Caudate nucleus (tissue), 63 donors: ENCODE measurements at places on chromosomes 3 and 15.
A peak's percentile ranks its signal among the peaks of the same experiment; 100 is the strongest.

GRCh38 chr15:44023176-44023575 lies 171.9 kb downstream of the FRMD5 start:
- DNase-seq, result no peak

DNA sequence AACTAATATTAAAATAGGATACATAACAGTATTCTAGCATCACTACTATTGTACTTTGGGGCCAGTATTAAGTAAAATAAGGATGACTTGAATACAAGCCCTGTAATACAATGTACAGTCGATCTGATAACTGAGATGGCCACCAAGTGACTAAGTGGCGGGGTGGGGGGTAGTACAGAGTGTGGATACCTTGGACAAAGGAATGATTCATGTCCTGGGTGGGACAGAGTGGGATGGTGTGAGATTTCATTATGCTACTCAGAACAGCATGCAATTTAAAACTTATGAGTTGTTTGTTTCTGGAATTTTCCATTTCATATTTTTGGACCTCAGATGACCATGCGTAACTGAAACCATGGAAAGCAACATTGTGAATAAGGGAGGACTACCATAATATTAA lies 46.0 kb downstream of the SLC7A14 start:
- no peak for DNase-seq

DNA sequence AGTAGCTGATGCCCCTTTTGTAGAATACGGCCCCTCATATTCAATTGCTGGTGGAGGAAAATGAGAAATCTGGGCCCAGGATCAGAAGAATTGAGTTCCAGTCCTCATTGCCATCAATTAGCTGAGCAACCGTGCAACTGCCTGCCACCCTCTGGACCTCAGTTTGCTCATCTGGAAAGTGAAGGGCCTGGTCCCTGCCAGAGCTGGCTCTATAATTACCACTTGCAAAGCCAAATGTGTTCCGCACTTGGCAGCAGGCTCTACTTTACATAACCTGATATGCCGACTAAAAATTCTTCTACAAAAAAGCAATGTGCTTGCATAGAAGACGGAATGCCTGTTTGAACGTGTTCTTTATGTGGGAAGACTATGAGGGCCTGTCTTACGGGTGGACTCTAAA lies 8.6 kb upstream of the ITGB5 start:
- DNase-seq, result no peak

GRCh38 chr3:176523114-176523513 lies 674.2 kb downstream of the TBL1XR1 start:
- DNase-seq, result no peak

GRCh38 chr3:15578289-15578867 lies 23.0 kb downstream of the HACL1 start:
- peak; percentile 4 for DNase-seq

- DNase-seq, result no peak
Observed at GRCh38 chr3:61862614-61863289, 301.4 kb downstream of the PTPRG start.

DNA sequence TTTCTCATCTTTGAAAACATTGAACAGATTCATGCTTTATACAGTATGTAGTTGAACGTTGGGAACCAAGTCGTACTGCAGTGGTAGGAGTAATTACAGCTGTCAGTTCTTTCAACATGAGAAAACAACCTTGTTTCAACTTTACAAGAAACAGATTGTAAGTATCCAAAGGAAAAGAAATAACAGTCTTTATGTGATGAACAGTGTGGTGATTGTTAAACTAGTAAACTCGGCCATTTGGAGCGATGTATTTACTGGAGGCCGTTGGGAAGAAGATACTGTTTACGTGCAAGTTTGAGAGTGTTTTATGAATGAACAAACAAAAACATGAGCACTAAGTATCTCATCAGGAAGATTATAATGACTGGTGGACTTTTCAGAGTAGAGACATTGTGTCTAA lies 48.4 kb downstream of the EPHA3 start:
- DNase-seq, result no peak

DNA sequence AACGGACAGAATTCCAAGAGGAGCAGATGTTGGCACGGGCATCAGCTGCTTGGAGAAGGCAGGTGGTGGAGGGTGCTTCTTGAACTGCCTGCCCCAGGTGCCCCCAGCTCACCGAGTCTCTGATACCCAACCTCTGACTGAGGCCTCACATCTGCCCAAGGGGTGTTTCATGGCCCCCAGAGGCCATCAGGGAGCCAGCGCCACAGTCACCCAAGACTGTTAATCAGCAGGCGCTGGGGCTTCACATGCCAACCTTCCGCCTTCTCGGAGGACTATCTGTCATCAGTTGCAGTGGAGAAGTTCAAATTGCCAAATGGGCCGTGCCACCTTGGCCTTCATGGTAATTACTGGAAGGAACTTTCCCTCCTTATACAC lies 61.9 kb upstream of the SLC6A1 start:
- no peak for DNase-seq

- no peak for DNase-seq
Observed at GRCh38 chr15:77426871-77427270, 6.2 kb downstream of the HMG20A start.

- DNase-seq, result no peak
Observed at GRCh38 chr3:13863965-13864595, 15.8 kb downstream of the WNT7A start.

DNA sequence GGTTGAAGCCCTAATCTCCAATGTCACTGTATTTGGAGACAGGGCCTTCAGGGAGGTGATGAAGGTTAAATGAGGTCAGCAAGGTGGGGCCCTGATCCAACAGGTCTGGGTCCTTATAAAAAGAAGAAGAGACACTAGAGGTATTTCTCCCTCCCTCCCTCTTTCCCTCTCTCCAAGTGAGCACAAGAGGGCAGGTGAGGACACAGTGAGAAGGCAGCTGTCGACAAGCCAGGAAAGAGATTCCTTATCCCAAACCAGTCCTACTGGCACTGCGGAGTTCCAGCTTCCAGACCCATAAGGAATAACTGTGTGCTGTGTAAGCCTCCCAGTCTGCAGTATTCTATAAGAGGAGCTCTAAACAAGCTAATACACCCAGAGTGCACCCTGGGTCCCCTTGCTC lies 134.7 kb downstream of the ADAMTS17 start:
- no peak for DNase-seq

- DNase-seq, result no peak
Observed at GRCh38 chr3:38611866-38612265, 37.6 kb downstream of the SCN5A start.

- no peak for DNase-seq
Observed at GRCh38 chr3:44184319-44184953, 57.2 kb upstream of the TOPAZ1 start.

- DNase-seq, result no peak
Observed at GRCh38 chr15:89504166-89504565, 7.8 kb upstream of the RHCG start.

DNA sequence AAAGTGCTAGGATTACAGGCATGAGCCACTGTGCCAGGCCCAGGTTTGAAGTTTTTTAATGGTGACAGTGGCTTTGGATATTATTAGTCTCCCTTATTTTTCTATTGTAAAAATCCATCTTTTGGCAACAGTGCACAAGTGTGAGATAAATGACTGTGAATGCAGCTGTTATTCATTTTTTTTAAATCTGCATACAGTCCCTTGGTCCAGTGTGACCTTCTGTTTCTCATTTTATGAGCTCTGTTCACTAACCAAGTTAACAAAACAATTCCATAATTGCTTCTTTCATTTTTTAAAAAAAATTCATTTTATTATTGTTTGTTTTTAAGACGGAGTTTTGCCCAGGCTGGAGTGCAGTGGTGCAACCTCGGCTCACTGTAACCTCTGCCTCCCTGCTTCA lies 381.8 kb downstream of the NAALADL2 start:
- DNase-seq, result no peak

GRCh38 chr3:148975696-148976095 lies 15.6 kb upstream of the GYG1 start:
- DNase-seq, result no peak

- DNase-seq, result no peak
Observed at GRCh38 chr15:70806992-70807712, 43.8 kb upstream of the UACA start.

DNA sequence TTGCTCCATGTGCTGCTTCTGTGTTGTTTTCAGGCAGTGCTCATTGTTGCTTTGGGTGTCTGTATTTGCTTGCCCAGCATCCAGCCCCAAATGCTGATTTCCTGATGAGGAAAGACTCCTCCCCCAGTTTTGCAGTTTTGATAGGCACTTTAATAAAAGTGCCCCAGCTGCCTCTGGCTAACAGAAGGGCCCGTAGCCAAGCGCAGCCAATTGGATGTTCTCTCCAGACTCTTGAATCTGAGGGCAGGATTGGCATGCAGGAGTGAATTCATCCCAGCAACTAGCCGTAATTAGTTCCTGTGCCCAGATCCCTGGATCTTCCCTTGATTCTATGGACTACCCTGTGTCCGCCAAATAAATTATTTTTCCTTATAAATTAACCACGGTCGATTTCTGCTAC lies 14.8 kb upstream of the SEMA5B start:
- DNase-seq, result no peak

- DNase-seq, result peak; percentile 50
Observed at GRCh38 chr15:92069308-92070250, 216.1 kb downstream of the SLCO3A1 start.

- DNase-seq, result no peak
Observed at GRCh38 chr15:51938286-51938685, 33.3 kb downstream of the LEO1 start.

GRCh38 chr15:73758461-73758860 lies 5.3 kb upstream of the INSYN1 start:
- no peak for DNase-seq

GRCh38 chr3:74789111-74789510 lies 174.7 kb upstream of the CNTN3 start:
- no peak for DNase-seq

DNA sequence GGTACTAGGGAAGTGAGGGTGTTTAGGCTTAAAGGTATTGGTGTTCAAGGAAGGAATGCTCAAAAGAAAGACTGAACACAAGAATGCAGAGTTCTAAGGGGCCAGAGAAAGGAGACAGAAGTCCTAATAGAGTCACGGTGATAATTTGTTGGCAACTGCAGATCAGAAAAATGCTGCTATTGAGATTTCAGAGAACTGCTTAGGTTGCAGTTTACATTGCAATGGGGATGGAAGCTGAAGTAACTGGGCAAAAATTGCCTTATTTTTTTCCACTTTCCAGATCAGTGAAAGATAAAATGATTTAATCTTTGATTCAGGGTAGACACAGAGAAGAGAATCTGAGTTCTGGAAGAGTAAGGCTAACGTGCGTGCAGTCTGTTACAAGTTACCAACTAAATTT lies 199.8 kb downstream of the SQOR start:
- no peak for DNase-seq

GRCh38 chr3:119481079-119481478 lies 12.3 kb downstream of the POGLUT1 start:
- no peak for DNase-seq

DNA sequence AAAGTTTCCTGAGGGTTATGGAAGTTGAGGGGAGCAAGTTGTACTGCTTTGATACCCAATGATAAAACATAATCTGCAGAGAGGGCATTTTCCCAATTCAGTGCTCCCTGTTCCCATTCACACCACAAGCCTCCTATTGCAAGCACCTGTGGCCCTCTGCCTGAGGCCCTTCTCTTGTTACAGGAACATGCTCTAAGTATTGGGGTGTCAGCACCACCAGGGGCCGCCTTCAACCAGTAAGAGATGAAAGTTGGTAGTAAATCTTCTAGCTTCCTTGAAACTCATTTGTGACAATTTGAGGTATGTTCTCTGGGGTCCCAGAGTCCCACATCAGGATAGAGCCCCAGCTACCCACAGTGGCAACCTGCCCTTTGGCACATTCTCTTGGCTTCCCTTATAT lies 265.4 kb upstream of the ARHGEF26 start:
- DNase-seq, result no peak

- no peak for DNase-seq
Observed at GRCh38 chr15:84715441-84716035, 401 bp downstream of the SEC11A start.

GRCh38 chr3:151226088-151226563 lies 23.1 kb upstream of the GPR171 start:
- no peak for DNase-seq

DNA sequence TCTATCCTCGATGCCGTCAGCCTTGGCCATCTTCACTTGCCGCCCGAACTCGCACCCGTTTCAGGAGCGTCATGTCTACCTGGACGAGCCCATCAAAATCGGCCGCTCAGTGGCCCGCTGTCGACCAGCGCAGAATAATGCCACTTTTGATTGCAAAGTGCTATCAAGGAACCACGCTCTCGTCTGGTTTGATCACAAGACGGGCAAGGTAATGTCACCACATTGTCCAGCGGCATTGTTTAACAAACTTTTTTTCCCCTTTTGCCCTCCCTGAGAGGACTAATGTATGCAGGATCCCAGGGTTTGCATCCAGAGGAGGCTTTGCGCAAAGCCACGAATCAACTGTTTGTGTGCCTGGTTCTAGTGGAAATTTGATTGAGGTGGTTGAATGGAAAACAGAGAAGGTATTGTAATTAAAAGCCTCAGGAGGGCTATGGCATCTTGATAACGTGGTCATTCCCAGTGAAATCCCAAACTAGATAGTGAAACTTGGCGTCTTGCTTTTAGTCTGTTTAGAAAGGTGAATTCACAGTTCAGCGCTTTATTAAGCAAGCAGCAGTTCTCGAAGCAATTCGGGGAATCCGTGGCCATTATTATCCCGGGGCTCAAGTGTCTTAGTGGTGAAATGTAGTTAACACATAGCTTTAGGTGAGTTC lies 1.7 kb downstream of the SLMAP start:
- no peak for DNase-seq

DNA sequence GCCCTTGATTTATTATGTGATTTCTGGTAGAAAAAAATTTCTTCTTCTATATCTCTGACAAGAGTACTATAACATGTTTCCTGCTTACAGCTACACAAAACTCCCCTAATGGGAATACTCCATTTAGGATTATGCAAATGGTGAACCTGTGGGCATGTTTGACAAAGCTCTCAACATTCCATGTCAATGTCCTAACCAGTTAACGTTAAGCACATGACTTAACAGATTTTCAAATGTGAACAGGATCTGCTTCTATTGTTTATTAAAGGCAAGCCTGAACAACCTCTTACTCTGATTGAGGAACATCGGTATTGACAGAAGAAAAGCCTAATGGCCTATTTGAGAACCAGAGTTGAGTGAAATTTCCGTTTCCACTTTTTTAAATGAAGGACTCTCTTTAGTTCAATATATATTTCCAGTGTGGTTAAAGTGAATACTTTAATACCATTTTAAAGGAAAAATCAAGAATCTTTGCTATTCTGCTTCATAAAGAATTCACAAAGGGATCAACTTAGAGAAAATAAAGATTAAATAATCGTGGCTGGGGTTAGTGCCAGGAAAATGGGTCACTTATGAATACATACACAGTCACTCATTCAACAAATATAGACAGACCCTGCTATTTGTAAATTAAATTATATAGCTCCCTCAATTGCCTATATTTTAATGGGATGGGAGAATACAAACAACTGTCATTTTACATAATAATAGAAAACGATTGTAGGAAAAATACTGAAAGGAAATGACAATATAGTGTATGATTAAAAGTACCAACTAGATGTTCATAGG lies 300.3 kb upstream of the CBLB start:
- DNase-seq, result no peak
